Stimulated activated CD4-positive, alpha-beta T cell treated with anti-CD3 and anti-CD28 coated beads, Interleukin-12 subunit alpha, Interleukin-12 subunit beta, amount 100 ng/mL, for 48 hours (primary cell): ENCODE measurements at places on chromosomes 5 and 9.

DNA sequence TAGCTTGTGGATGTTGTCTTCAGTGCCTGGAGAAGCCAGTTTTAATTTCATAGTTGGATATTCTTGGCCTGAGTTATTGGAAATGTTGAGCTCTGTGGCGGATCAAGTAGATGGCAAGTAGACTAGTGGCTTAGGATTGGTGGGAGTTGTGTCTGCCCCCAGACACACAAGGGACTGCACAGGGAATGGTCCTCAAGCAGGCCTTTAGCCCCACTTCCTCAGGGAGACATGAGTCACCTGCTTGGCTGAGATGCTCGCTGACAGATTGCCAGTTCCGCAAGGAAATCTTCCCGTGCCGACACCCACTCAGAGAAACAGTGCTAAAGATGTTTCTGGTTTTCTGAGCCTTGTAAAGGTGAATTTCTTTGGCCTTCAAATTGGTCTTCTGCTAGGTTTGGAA, 18.8 kb upstream of the CATSPER3 start:
- no peak for DNase-seq

- no peak for DNase-seq
Measured at GRCh38 chr9:114471157-114471556, 34.1 kb downstream of the WHRN start.

GRCh38 chr5:96984506-96985192, 48.8 kb downstream of the LNPEP start:
- no peak for DNase-seq

DNA sequence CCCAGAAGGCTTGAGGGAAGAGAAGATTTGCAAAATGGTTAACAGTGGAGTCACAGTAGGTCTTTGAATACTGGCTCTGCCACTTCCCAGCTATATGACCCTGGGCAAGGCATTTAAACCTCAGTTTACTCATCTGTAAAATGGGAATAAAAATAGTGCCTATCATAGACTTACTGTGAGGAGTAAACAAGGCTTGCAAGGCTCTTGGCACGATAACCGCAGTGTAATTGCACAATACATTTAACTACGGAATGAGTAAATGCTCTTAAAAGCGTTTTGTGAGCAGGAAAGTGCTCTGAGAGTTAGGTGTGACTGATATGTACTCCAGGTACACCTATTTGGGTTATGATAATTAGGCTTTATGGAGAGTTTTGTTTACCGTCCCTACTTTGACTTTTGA, 8.4 kb downstream of the SLC36A3 start:
- DNase-seq, result no peak

GRCh38 chr5:165277661-165278060, 1772.2 kb downstream of the MAT2B start:
- DNase-seq, result no peak

DNA sequence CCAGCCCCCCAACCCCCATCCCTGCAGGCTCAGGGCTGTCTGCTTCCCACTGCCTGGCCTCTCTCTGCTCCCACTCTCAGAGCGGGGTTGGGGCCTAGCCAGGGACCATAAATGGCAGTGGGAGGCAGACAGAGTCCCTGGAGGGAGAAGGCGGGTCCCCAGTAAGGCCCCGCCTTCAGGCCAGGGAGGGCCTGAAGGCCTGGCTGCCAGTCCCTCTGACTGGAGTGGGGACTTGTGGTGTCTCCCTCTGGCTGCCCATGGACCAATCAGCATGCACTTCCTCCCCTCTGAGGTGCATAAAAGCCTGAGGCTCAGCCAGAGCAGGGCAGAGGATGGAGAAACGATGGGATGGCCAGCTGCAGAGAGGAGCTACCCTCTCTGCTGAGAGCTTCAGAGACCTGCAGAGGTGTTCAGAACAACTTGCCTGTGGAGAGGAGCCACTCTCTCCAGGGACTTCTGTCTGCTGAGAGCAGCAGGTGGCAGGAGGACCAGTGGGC, 2.7 kb upstream of the BTNL9 start:
- DNase-seq, result no peak
